Kasumi-1 (cell line): ENCODE measurements at places on chromosomes 1 and 21.

DNA sequence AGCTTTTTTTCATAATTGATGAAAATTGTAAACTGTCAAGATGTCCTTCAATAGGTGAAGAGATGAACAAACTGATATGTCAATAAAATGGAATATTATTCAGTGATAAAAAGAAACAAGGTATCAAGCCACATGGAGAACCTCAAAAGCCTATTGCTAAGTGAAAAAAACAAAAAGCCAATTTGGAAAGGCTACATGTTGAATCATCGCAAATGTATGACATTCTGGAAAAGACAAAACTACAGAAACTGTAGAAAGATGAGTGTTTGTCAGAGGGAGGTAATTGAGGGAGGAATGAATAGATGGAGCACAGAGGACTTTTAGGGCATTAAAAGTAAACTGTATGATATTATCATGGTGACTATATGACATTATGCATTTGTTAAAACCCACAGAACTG, 34.5 kb upstream of the USP25 start:
- DNase-seq: no peak

- no peak for DNase-seq
These were observed 24.7 kb downstream of the VAMP4 start for GRCh38 chr1:171717062-171717718.

DNA sequence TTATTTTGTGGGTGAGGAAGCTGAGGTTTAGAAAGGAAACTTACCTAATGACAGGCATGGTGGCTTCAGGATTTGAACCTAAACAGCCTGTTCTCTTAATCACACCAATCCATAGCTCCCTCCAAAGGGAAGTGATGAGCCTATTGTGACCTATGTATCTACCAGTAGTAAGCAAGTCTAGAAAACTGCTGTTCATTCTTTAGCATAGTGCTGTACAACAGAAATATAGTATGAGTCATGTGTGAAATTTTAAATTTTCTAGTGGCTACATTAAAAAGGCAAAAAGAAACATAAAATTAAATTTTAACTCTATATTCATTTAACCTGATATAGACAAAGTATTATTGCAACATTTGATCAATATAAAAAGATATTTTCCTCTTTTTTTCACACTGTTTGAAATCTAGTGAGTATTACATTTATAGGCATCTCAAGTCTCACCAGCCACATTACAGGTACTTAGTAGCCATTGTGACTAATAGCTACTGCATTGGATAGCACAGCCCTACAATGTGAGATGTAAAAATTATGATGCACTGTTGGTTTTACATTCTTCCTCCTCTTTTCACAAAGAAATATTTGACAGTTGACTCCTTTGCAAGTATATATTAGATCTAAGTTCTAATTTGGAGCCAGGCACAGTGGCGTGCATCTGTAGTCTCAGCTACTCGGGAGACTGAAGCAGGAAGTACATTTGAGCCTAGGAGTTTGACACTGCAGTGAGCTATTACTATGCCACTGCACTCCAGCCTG, 16.6 kb downstream of the IPO9 start:
- no peak for DNase-seq

- DNase-seq: no peak
These were observed 3.1 kb downstream of the LCE3D start for GRCh38 chr1:152577168-152577567.

GRCh38 chr1:155086128-155086741, 7.6 kb downstream of the EFNA3 start:
- peak; percentile 60 for DNase-seq

DNA sequence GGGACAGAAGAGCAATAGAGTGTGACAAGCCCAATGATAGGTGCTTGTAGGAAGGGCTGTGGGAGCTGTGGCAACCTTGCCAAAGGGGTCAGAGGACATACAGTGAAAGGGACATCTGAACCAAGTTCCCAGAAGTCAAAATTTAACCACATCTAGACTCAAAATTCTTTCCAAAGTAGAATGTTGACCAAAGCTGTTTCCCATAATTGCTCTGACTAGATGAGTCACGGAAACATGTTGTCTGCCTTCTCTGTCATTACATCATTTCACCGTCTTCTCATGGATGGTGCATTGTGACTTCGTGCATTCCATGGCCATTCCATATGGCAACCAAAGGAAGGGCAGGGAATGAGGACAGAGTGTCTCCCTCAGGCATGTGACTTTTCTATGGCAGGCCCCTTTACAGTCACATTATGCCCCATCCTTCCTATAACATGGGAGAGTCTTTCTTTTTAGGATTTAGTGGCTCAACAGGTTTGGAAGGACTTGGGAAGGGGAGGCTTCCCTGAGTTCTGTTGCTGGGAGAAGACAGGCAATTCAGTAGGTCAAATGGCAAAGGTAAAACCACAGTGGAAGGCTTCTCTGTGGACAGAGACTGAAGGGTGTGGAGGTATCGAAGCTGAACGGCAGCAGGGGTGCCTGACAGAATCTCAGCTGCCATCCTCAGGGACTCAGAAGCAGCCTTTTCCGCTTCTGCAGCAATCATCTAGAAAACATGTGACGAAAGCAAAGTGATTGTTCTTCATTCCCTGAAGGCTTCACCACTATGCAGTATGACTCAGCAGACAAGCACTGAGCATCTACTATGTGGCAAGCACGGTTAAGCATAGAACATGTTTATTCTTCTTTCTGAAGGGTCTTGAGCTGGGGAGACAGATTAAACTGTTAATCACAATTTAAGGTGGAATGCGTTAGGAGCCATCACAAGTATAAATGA, 24.7 kb downstream of the NPHS2 start:
- DNase-seq: no peak

DNA sequence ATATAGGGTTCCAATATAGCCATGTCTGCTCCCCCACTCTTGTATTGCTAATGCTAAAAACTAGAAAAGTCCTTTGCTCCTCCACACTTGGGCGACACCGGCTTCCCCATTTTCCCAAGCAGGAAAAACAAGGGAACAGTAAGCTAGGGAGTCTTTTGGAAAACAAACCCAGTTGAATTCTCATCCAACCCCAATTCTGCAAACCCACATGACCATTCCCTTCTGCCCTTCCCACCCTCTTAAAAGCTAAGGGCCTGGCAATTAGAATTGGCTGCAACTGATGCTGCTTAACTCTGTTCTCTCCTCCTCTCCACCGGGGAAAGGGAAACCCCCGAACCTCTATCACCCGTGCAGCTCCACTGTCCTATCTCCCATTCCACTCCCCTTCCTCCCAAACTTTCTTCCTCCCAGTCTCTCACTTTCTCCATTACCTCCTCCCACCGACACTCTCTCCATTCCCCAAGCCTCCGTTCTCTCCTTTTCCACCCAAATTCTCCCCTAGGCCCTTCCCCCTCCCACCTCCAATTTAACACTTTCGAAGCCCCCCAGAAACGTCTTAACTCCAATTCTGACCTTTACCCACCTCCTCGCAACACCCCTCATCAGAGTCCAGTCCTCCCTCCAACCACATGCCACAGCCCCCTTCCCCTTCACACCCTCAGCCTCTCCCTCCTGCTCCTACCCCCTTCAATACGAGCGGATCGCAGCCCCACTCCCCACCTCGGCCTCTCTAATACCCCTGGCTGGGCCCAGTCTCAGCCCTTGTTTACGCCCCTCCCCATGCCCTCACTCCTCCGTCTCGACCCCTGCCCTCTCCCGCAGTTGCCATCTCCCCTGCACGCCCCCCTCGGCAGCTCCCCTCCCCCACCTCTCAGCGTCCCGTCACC, 701 bp downstream of the DEDD start:
- DNase-seq: peak; percentile 24

- no peak for DNase-seq
These were observed 373.4 kb upstream of the TMPRSS15 start for GRCh38 chr21:18776936-18777335.

- no peak for DNase-seq
These were observed 648.4 kb downstream of the PLA2G4A start for GRCh38 chr1:187477103-187477502.

GRCh38 chr1:70071601-70072000, 133.8 kb downstream of the LRRC40 start:
- no peak for DNase-seq

- no peak for DNase-seq
These were observed 61.1 kb downstream of the RIPK4 start for GRCh38 chr21:41705546-41706262.

DNA sequence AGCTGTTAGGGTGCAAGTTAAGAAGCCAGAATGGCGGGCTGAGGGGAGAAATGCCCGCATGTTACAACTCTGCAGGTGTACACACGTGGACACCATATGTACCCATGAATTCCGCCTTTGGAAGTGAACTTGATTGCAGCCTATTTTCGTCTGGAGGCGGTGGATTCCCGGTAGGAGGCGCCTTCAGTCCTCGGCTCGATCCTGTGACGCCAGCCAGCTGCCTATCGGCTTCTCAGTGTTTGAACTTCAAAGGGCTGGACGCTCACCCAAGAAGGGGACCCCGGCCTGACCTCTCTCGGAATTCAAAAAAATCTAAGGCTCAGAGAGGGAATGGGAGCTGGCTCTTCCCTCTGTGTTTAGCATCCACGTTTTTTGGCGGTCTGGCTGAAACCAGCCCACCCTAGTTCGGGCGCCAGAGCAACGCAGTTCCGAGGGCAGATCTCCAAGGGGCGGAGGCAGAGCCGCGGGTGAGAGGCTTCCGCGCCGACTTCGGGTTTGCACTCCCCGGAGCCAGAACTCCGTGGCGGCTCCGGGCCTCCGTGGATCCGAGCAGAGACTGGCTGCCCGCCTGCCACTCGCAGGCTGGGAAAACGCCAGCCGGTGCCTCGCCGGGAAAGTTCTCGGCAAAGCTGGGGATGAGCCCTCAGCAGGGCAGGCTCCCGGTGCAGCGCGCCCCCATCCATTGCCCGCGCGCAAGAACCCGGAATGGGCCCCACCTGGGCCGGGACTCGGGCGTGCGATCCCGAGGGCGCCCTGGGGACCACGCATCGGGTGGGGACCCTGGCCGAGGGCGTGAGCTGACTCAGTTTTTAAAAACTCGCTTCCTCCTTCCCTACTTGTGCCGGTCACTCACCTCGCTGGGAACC, 996 bp upstream of the TMEM51 start:
- DNase-seq: no peak

- DNase-seq: no peak
These were observed 3.9 kb upstream of the NRAS start for GRCh38 chr1:114720492-114720891.

DNA sequence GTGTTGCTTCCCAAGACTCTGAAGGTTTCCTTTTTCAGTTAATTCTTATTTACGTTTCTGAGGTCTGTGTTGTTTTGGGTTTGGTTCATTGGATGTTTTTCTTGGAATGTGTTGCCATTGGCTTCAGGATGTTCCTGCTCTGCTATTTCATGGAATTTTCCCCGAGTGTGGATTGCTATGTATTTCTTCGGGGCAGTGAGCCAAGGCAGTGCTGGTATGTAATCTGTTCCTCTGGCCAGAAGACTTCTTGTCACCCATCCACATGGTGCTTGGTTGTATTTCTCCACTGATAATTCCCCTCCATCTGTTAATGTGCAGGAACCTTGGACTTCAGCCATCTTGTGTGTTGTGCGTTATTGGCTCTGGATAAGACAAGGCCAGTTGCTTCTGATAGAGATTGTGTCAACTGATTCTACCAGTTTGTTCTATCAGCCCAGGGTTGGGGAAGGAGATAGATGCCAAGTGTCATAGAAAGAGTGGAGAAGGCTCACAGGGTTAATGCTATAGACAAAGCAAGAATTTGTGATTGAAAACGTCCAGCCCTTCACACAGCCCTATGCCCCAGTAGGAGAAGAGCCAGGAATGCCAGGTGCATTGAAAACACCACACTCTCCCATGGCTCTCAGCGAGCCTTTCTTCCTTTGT, 505.2 kb downstream of the PLPP3 start:
- DNase-seq: no peak

GRCh38 chr1:167342846-167343245, 122.2 kb downstream of the POU2F1 start:
- peak; percentile 27 for DNase-seq

- peak; percentile 2 for DNase-seq
These were observed 26.1 kb downstream of the PKP1 start for GRCh38 chr1:201309416-201309815.

DNA sequence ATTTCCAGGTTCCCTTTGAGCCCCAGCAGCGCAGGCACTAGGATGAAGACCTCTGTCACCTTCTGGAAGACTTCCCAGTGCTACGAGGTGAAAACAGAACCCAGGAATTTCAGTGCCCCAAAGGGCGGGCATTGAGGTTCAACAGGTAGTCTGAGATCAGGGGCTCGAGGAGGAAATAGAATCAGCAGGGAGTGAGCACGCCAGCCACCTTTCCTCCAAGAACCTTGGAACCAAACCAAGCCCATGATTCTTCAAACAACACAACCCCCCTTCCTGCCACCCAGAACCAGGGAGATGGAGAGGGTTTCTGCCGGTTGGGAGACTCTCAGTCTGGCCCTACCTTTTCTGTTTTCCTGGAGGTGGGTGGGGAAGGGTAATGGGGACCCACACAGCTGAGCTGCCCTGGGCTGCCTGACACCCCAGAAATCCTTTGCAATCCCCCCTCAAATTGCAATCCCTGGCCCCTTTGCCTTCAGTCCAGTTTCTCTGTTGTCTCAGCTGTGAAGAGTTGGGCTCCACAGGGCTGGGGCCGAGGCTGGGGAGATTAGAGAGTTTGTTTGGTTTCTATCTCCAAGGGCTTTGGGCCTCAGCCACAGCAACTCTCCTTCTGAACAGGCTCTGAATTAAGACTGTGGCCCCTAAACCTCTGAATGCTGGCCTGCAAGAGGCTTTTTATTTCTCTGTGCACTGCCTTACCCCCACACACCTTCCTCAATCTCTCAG, 11.9 kb downstream of the SLC41A1 start:
- DNase-seq: no peak
